CMK (cell line): ENCODE measurements at places on chromosomes 2 and 18.

DNA sequence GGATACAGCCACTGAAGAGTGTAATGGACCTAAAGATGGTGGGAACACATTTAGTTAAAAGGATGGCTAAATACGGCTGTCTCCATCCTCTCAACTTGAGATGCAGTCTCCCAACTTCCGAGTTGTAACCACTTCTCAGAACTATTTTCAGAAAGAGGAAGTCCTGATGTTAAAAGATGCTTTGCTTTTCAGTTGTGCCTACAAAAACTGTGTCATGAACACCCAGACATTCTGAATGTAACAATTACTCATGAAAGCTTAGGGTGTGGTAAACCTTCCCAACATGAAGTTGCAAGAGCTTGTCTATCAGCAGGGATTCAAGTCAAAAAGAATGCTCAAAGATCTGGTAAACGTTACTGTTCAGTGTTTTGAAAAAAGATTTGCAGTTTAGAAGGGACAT, 147.9 kb downstream of the DOCK10 start:
- no peak for DNase-seq

DNA sequence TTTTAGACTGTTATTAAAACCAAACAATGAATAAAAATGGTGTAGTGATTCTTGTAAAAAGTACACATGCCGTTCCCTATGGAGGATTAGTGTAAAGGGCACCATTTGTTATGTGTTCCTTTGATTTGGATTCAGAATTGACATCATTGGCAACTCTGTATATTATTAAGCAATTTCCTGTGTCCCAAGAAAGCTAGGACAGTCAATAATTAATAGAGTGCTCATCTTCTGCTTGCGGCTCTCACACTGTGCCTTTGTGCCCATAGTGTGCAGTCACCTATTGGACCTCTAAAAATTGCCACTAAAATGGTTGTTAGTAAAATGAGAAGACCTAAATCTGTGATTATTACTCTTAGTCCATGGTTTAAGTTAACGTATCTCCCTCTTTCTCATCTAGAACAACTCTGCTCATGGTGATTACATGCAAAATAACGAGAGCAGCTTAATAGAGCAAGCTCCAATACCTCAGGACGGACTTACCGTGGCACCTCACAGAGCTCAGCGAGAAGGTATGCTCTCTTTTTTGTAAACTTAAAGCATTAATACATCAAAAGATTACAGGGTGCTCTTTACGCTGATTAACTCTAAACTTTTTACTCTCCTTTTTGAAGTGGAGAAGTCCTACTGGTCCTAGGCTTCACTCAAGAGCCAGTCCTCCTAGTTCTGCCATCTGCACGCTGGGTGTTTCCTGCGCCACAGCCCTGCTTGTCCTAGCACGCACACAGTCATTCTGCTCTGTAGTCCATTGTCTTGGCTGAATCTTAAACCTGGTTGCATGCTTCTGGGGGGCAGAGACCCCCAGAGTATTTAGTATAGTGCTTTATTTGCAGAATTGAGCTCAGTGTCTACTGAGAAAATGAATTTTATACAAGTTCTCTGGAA, 16.7 kb downstream of the ZCCHC2 start:
- no peak for DNase-seq

DNA sequence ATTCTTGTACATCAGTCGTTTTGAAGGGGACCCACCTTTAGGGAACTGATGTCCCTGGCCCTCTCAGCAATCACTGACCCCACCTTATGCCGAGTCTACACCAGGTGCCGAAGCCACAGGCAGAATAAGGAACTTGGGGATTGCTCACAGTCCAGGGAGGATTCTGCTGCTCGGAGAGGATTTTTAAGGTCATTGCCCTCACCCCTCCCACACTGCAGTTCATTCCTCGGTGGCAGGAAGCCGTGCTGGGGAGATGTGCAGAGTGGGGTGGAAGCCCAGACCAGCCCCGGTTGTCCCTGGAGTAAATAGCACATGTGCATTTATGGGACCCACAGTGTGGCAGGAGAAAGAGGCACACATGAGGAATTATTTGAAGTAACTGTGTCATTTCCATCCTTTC, 50.4 kb downstream of the PLB1 start:
- DNase-seq, result no peak

- DNase-seq, result no peak
These were observed 3.9 kb upstream of the DCTN1 start for GRCh38 chr2:74384051-74384450.

DNA sequence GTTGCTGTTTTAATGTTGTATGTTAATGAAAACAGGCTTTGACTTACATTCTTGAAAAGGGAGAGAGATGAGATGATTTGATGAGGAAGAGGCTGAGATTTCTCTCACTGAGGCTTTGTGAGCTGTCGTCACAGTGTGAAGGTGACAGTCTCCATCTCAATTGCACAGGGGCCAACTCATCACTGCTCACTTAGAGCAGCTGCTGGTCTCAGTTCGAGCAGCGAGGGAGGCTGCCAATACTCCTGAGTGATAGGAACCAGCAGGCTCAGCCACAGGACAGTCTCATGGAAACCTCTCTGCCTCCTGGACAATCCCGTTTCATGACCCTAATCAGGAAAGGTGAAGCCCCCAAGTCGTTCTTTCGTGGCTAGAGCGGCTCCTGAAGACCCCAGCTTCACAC, 170.7 kb upstream of the SOX11 start:
- no peak for DNase-seq

- DNase-seq, result no peak
These were observed 30.9 kb upstream of the REEP1 start for GRCh38 chr2:86368161-86368824.

- no peak for DNase-seq
These were observed 167.9 kb downstream of the TNS1 start for GRCh38 chr2:217834744-217835513.

DNA sequence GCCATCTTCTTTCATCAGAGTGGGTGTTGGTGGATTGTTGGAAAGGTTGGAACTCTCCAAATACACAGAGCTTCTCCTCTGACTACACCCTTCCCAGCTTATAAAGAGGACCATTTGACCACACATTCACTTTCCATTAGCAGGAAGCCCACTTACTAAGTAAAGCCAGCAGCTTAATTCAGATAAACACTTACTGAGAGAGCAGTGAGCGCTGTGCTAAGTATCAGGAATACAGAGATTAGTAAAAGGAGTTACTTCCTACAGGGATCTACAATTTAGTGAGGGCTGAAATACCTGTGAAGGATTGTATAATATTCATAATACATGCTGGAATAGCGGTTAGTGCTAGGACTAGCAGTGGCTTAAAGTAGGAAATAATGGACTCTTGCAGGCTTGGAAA, 343.0 kb downstream of the NYAP2 start:
- DNase-seq, result no peak

GRCh38 chr2:128600581-128601297, 282.1 kb upstream of the HS6ST1 start:
- no peak for DNase-seq

DNA sequence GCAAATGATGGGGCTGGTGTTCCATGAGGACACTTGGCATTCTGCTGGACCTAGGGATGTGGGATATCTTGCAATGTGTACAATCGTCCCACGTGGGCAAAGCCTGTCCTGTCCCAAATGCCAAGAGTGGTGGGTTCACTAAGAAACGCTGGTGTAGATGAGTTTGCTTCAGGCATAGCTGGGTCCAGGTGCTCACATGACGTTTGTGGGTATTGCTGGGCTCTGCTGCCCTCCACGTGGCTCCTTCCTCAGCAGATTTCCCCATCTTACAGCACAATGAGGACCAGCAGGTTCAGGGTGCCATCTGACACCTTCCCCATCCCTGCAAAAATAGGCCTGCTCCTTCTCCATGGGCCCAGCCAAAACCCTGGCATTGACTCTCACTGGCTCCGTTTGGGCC, 105.9 kb downstream of the SEPTIN10 start:
- DNase-seq, result no peak

DNA sequence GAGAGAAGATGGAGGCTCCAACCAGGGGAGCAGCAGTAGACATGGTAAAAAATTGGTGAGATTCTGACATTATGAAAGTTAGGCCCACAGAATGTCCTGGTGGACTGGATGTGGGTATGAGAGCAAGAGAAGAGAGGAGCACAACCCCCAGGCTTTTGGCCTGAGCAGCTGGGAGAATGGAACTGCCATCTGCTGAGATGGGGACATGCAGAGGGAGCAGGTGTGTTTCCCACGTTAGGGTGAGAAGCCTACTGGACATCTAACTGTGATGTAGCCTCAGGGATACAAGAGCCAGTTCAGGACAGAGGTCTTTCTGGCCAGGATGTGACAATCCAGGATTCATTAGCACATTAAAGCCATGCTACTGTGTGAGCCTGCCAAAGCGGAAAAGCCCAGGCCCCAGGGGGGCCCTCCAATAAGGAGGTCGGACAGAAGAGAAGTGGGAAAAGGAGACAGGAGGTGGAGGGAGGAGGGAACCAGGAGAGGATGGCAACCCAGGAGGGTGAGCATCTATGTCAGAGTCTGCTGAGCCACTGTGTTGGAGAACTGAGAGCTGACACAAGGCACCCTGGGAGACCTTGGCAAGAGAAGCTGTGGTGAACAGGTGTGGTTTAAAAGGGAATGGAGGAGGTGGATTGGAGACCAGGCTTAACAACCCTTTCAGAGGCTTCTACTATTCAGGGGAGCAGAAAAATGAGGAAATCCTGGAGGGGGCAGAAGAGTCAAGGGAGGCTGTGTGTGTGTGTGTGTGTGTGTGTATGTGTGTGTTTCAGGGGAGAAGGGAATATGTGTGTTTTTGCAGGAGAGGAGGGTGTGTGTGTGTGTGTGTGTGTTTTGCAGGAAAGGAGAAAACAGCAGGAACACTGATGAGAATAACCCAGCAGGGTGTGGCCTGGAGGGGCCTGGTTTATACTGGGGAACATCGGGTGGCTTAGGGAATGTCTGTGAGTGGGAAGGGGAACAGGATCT, 10.5 kb downstream of the CYB5A start:
- DNase-seq, result no peak

GRCh38 chr18:66668706-66669105, 64.8 kb upstream of the CDH19 start:
- no peak for DNase-seq

- DNase-seq, result no peak
These were observed 250.5 kb downstream of the TWIST2 start for GRCh38 chr2:239098288-239098970.

DNA sequence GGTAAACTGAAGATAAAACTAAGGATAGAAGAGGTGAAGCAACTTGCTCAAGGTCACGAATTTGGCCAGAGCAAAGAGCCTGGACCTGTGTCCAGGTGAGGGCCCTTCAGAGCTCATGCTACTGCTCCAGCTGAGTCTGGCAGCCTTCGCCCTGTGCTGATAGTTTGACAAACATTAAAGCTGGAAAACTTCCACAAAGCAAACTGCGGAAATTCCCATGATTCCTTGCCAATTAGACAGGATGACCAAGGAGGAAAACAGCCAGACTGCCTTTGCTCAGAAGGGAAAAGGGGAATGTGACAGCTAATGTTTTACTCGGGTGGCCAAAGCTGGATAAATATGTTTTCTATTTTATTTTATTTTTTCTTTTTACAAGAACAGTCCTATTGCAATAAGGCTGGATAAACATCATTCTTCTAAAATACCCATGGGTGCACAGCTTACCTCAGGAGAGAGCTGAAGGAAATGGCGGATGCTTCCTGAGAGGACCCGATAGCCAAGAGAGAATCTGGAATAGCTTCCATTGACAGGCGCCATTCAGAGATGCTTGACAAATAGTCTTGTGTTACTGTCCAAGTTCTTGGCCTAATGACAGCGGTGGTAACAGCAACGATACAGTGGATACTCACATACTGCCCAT, 5.3 kb upstream of the CTAGE1 start:
- DNase-seq, result no peak
